ENCODE measurements at places on chromosomes 6 and 20.

DNA sequence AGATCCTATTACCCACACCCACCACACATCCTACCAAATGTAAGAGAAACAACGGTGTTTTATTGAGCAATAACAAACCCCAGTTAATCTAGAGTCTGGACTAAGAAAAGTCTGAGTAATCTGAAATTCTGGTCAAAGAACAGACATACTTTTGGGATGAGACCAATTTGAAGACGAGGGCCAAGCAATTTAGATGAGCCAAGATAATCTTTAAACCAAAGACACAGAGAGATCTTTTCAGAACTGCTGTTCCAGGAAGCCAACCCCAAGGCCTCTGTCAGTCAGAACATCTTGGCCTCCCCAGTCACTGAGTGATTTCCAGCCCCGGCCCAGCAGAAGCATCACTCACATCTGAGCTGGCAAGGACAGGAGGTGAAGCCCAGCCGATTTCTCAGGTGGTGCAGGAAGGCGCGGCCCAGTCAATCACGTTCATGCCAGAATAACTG lies 118.5 kb upstream of the SYNDIG1 start:
- no peak for DNase-seq

DNA sequence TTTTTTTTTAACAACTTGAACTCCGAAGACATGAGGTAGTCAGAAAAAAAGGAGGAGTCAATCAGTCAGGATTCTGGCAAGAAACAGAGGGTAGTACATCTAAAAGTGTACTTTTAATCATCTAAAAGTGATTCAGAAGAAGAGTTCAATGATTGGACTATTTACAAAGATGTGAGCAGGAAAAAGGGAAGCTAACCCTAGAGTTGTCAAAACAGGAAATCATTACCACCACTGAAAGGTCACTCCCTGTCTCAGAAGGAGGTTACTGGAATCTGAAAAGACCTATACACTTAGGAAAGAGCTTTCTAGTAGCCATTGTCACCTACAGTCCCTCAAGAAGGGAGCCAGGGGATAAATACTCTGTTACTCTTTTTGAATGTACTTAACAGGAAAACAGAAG lies 16.7 kb upstream of the LMBRD1 start:
- no peak for DNase-seq

- DNase-seq, result no peak
These were observed 311.7 kb upstream of the JAG1 start for GRCh38 chr20:10985536-10985935.

DNA sequence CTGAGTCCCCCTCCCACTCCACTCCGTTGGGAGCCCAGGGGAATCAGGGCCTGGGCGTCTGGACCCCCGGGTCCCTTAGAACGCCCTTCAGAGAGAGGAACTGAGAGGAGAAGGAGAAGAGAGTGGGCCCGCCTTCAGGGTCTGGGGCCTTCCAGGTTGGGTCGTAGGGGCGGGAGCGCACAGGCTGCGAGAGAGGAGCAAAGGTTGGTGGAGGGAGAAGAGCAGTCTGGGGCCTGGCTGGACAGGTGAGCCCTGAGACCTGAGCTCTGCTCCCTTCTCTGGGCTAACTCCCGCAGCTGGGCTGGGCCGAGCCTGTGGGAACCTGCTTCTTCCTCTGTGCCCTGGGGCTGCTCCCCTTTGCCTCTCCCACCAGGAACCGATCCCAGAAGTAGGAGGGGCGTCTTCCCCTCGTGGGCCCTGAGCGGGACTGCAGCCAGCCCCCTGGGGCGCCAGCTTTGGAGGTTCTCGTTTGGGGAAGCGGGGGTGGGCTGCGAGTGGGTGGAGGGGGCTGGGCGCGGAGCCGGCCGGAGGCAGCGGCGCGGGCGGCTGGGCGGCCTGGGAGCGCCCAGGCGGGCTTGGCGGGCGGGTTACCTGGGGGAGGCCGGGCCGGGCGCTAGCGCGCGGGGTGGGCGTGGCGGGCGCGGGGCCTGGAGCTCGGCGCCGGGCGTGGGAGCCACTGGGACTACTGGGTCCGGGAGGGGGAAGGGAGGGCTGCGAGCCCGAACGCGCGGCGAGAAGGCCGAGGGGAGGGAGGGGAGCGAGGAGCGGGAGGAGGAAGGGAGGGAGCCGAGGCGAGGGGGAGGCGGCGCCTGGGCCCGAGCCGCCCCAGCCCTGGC lies at the start of gene DDR1:
TSS of gene DDR1 (plus strand) at position 835 of the 836 bp plus-strand sequence. CDS start 4,211 bp downstream, outside the sequence.
- peak; percentile 32 for DNase-seq

DNA sequence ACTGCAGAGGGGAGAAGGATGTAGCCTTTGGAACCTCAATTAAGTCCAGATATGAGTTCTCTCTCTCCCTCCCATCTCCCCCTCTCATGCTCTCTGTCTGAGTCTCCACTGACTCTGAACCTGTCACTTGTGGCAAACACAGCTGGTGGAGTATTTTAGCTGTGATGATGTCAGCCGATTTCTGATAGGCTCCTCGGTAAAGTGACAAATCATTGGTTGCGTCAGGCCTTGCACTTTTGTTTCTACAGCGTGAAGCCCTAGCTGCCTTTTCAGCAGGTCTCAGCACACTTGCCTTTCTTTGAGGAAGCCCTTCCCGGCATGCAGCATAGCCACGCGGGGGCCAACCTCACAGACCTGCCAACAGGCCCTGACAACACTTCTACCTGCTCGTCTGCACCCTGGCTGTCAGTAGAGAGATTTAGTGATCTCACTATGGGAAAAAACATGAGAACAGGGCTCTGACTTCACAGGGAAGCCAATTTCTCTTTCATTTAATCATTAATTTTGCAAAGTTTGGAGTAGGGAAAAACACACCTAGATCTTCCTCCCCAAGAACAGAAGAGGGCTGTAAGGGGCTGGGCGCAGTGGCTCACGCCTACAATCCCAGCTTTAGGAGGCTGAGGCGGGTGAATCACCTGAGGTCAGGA lies 84.4 kb downstream of the GMPR start:
- peak; percentile 86 for DNase-seq

GRCh38 chr20:11772226-11772730 lies 145.4 kb upstream of the BTBD3 start:
- no peak for DNase-seq

DNA sequence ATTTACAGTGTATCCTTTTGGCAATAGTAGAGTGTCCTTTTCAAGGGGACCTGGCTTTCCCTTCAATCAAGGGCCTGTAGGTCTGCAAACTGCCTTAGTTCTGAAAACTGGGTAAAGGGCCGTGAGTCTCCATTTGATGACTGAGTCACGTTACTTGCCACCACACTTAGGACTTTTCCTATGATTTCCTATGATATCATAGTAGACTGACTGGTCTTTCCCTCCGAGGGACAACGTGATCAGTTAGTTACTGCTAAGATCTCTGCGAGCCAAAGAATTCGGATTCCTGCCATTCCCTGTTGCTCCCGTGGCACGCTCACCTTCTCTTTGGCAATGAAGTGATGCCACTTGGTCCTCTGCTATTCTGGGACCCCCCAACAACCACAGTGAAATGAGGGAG lies 8.4 kb downstream of the ZNF831 start:
- DNase-seq, result no peak

DNA sequence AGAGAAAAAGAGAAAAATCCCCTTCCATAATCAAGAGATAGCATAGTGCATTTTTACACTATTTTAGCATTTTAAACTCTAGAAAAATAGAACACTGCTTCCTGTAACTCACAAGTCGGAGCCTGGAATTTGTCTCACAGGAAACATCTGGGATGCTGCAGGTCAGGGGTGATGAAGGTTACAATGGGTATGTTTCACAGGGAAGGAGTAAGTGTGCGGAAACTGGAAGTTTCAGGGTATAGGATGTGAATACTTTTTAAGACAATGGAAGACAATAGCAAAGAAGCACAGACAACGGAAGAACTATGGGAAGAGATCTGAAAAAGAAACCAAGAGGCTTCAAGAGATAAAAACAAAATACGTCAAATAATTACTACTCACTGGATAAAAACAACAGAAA lies 361.0 kb upstream of the MARCKS start:
- no peak for DNase-seq

DNA sequence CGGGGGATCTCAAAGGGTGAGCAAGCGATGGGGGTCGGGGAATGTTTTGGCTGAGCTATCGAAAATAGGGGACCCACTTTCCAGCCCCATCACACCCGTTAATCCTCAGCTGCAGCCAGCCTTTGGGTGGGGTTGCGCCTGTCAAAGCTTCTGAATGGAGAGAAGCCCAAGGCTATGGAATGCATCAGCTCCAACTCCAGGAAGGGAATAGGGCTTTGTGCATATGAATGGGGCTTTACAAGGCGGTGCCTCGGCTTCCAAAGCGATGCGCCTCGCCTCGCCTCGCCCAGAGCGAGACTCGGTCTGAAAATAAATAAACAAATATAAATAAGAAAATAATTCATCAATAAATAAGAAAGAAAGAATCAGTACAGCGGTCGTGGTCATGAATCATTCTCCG lies 751.4 kb upstream of the DEFB115 start:
- no peak for DNase-seq

DNA sequence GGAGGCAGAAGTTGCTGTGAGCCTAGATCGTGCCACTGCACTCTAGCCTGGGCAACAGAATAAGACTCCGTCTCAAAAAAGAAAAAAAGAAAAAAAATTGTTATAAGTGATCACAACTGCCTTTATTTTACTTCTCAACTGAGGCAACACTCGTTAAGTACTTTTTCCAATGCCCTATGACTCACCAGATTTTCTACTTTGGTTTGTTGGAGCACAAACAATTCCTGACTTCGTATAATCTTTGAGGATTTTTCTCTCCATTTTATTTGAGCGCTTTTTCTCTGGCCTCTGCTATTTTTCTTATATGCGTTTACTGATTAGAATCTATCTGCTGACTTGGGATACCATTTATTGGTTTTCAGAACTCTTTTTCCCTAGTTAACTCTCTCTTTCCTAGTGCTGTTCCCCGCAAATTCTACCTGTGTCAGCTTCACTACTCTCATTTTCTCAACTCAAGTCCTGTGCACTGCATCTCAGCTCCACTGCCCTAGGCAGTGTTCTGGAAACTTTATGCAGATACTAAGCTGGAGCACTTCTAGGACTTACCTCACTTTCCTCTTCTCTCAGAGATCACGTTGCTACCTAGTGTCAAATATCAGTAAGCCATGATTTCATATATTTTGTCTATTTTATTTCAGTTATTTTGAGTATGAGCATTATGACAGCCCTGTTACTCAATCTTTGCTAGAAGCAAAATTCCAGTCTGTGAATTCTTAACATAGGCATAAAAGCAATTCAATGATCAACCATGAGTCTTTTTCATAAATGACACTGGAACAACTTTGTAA lies 1120.1 kb upstream of the CITED2 start:
- DNase-seq, result no peak

DNA sequence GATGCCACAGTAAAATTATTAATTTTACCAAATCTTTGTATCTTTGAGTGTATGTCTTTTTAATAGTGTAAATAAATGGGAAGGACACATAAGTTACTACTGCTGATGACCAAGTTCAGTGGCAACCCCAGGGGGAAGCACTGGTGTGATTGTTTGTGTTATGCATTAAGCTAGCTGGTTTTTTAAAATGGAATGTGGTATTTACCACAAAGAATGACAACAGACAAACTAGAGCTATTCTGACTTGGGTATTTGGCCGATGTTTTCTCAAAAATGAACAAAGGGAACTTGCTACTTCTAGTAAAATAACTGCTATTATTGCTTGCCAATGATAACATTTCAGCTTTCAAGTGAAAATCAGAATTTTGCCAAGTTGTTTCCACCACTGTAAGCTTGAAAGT lies 2.9 kb downstream of the FNDC1 start:
- DNase-seq, result no peak

DNA sequence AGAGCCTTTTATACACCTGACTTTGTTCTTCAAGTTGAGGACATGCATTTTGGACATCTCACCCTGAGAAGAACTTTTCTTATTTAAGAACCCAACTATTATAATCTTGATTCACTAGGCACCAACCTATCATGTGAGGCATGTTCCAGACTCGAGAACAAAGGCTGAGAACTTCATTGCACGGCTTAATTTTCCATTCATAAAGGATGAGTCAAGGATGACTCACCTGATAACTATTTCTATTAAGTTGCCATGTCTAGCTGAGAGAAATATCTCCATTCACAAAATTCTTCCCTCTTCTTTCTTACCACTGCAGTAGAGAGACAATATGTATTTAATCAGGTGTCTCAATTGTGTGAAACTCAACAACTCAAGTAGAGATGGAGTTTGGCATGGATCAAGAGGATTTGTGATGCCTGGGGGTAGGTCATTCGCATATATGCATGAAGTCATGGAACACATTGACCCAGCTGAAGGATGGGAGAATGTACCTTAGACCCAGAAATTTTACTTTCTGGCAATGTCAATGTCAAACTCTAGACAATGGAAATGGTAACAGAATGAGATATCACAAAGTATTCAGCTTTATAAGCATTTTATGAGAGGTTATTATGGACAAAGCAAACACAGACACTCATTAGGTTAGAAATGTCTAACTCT lies 208.7 kb upstream of the PRND start:
- DNase-seq, result no peak

DNA sequence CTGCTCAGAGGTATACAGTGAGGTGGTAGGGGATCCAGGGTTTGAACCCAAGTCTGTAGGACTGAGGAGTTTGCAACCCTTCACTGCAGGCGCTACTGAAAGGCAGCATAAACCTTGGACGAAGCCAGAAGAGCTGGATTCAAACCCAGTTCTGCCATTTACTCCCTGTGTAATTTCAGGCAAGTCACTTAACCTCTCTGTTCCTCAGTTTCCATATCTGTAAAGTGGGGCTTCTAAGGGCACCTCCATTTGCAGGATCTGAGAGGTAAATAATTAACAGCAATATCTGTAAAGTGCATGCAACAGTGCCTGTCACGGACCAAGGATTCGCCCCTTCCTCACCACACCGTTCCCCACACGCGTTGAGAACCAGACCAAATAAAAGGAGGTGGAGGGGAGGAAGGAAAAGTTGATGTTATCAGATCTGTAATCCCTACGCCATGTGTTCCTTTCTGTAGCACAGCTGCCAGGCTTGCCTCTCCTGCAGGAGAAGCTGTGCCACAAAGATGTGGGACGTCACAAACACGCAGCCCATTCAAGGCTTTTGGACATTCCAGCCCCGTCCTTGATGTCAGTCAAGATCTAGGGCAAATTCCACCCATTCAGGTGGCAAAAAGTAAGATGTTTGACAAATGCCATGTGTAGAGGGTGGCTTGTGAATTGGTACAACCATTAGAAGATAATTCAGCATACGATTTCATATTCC lies 9.8 kb downstream of the RIPOR3 start:
- no peak for DNase-seq

- no peak for DNase-seq
These were observed 2.6 kb downstream of the PACSIN1 start for GRCh38 chr6:34468378-34468892.

GRCh38 chr6:24931296-24931695 lies 4.5 kb downstream of the RIPOR2 start:
- DNase-seq, result no peak

DNA sequence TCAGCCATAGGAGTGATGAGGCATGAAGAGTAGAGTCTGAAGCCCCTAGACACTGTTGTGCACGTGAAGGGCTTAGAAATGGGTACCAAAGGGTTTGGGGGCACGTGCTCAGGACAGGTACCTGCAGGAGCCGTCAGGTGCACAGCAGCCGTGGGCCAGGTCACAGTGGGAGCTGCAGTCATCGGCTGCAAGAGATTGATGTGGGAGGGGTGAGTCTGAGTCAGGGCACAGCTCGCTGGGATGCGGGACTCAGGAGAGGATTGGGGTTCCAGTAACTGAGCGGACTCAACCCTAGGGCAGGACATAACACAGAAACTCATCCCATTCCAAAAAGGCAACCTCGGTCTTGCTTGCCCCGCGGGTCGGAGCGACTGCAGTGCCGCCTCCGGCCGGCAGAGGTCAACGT lies 1.1 kb downstream of the DLK2 start:
- DNase-seq, result peak; percentile 59

GRCh38 chr6:9225441-9225871 lies 790.1 kb upstream of the SLC35B3 start:
- no peak for DNase-seq

GRCh38 chr6:89144354-89144906 lies 1.4 kb upstream of the PM20D2 start:
- no peak for DNase-seq

Data from stimulated activated CD4-positive, alpha-beta T cell treated with anti-CD3 and anti-CD28 coated beads, Interleukin-1b, Interleukin-23, amount 100 ng/mL, for 48 hours (primary cell).